ENCODE measurements at places on chromosomes 3 and 15.

- no peak for DNase-seq
Observed at GRCh38 chr15:26475554-26475953, 297.3 kb downstream of the GABRB3 start.

DNA sequence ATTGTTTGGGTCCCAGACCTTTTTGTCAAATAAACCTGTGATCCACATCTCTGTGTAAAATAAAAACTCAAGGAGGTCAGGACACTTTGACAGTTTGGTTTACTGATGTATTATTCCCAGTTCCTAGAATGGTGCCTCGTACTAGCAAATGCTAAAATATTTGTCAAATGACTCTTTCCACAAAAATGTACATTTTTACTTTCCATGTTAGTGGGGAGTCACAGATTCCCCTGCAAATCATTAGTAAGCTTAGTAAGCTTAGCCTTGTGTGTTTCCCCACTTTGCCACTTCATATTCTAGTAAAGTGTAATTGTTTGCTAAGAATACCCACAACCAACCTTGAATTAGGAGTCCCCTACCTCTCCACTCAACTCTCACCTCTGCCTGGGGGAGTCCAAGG lies 2.4 kb upstream of the MAGI1 start:
- DNase-seq, result no peak

- no peak for DNase-seq
Observed at GRCh38 chr15:69088300-69088965, 72.0 kb upstream of the GLCE start.

DNA sequence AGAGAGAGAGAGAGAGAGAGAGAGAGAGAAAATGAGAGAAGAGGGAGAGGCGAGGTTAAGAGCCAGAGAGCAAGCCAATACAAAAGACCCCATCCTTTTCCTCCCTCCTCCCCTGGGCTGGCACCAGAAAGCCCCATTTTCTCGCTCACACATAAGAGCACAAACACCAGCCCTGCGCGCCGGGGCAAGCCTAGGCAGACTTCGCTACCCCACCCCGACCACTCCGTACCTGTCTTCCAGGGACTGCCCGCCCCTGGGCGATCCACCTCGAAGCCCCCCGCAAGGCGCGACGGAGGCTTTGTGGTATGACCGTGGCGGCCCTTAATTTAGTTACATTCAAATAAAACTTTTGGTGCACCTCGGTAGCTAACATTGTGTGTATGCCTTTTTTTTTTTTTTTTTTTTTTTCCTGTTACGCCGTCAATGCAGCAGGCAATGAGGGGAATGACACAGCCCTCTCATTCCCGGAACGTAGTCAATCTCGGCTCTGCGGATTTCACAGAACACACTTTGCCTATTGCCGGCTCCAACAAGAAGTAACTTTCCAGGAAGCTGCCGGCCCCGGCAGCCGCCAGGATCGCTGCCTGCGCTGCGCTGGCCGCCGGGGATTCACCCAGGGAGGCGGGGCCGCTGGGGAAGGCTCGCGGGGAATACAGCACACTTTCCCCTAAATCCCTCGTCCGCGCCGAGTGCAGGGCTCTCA lies 7.7 kb downstream of the BCL6 start:
- DNase-seq, result peak; percentile 87

- DNase-seq, result no peak
Observed at GRCh38 chr15:85491691-85492090, 111.3 kb downstream of the AKAP13 start.

DNA sequence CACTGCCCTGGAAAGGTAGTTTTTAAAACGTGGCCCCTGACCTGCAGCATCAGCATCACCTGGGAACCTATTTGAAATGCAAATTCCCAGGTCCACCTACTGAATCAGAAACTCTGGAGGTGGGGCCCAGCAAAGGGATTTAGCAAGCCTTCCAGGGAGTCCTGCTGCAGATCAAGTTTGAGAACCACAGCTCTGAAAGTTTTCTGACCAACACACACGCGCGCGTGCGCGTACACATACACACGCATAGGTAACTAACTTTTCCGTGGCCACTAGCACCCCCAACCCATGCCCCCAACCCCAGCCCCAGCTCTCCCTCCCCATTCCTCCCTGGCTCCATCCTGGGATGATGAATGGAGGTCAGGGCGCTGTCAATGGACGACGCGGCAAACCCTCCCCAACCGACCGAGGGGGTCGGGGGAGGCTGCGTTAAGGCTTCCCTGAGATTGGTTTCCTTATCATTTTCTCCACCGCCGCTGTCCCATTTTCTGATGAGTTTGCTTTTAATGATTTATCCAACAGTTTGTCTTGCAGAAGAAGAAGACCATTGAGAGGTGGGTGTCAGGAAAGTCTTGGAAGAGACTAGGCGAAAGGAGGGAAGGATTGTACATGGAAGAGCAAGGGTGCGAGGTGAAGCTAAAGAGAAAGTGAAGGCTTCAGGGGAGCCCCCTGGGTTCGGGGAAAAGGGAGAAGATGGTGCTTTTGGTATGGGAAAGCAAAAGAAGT lies 590 bp upstream of the BOC start:
- no peak for DNase-seq

DNA sequence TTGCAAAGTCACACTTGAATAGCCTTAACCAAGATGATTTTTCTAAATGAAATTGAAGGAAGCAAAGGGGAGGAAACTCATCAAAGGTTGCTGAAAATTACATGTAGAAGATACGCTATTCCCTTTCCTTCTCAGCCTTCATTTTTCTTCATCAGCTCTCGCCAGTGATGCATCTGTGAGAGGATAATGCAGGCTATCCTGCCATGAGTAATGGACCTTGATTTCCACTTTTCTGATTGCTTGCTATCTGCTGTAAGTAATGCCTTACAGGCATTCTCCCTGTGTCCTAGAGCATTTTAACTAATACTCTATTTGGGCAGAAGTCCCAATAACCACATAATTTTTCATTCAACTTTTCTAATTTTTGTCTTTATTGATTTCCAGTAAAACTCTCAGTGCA lies 162.6 kb downstream of the BBX start:
- no peak for DNase-seq

GRCh38 chr15:68298882-68299381 lies 21.4 kb downstream of the FEM1B start:
- no peak for DNase-seq
